CD4-positive, alpha-beta T cell (primary cell): ENCODE measurements at places on chromosomes 3 and 15. TPM values are rescaled to one million over a fixed set of nuclear protein-coding genes. Genes with fewer than 3 reads are reported as not detected.

The LMCD1 gene
- 0.55 TPM for total RNA-seq

The ZIC4 gene
- total RNA-seq: not detected

DNA sequence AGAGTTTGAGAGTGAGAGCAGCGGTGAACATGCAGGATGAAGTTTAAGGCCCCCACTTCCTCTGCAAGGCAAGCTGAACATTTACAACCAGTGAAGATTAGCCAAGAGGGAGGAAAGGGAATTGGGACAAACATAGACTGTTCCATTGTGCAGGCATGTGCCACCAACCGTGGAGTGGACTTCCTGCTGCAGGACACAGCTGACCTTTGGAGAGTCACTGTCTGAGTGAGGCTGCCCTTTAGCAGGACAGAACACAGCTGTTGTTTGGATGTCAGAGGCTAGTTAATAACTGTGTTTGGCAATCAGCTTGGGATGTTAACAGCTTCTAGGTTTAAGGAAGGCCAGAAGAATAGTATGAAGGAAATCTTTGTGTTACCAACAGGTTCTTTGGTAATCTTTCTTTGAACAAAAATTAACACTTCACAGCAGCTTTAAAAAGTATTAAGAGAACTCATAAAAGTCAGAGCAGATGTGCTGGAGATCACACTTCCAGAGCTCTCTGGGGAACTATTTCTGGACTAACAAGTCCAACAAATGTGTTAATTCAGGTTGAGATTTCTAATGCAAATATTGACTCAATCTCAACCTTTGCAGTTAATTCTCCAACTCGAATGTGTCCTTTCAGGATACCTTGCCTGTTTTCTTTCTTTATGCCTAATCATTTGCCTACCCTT lies 31.4 kb downstream of the CTDSPL start:
- no peak for DNase-seq
- H3K27me3 ChIP-seq: no peaks in the 10 kb centered on the region
- no peak overlapping the region for H3K27ac ChIP-seq

- no peaks in the 10 kb centered on the region for H3K4me1 ChIP-seq
- no peaks in the 10 kb centered on the region for H3K27me3 ChIP-seq
- DNase-seq: no peak
- no peaks in the 10 kb centered on the region for H3K36me3 ChIP-seq
Measured at GRCh38 chr3:54222316-54222715, 100.0 kb downstream of the CACNA2D3 start.

DNA sequence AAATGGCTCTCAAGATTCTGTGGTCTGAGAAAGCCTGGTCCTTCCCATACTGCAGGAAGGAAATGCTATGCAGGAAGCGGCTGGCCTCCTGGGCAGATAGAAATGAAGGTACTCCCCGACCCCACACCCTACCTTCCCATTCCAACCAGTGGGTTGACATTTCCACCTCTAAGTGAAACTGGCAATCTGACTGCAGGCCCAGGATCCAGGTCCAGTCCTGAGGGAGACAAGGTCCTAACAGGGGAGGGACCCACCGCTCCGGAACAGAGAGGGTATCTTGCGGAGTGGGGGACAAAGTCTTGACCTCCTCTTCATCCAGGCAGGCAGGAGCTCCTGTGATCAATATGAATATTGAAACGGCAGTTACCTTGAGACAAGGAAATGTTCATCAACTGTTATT lies 6.6 kb upstream of the LOXL1 start:
- peaks cover 52% of the 10 kb centered on the region for H3K4me1 ChIP-seq
- H3K27ac ChIP-seq: peak overlapping the region; percentile 84
- DNase-seq: no peak
- peaks cover 10% of the 10 kb centered on the region for H3K36me3 ChIP-seq

DNA sequence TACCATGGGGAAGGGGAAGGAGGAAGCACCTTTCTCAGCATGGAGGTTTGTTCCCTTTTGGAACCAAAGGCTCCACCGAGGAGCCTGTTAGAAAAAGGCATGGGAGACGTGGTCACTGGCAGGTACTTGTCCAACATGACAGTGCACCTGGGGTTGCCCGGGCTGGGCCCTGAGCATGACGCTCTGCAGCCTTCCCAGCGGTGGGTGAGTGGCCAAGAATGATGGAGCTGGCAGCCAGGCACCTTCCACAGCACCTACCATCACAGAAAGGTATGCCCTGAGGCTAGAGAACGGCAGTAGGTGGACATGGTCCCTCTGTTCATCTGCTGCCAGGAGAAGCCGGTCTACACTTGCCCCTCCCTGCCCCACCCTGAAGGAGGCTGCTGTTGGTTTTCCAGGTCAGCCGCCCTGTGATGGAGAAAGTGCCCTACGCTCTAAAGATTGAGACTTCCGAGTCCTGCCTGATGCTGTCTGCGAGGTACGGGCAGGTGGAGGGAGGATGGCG lies 29.0 kb upstream of the NR2C2 start:
- H3K4me1 ChIP-seq: peaks cover 7% of the 10 kb centered on the region
- no peak overlapping the region for H3K4me3 ChIP-seq
- no peaks in the 10 kb centered on the region for H3K36me3 ChIP-seq
- H3K27me3 ChIP-seq: no peaks in the 10 kb centered on the region

GRCh38 chr15:75832114-75832513 lies 11.1 kb upstream of the UBE2Q2 start:
- H3K4me1 ChIP-seq: peaks cover 6% of the 10 kb centered on the region
- H3K27me3 ChIP-seq: no peaks in the 10 kb centered on the region
- H3K36me3 ChIP-seq: no peaks in the 10 kb centered on the region
